ENCODE measurements at places on chromosomes 4 and X.

DNA sequence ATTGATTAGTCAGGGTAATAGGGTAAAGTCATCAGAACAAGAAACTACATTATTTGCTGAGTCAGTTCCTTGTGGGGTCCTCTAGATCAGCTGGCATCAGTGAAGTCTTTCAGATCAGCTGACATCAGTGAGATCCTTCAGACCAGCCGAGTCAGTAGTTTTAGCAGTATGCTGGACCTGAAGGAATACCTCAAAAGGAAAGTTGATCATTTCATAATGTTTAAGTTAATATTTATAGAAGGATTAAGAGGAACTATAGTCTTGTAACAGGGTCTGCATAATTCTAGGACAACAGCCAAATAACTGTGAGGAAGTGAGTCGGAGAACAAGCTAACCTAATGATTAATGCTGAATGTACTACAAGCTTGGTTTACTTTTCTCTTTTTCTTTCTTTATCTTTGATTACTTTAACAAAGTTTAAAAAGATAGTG is 958 bp upstream of the UGT2B7 start:
- no peak for DNase-seq

DNA sequence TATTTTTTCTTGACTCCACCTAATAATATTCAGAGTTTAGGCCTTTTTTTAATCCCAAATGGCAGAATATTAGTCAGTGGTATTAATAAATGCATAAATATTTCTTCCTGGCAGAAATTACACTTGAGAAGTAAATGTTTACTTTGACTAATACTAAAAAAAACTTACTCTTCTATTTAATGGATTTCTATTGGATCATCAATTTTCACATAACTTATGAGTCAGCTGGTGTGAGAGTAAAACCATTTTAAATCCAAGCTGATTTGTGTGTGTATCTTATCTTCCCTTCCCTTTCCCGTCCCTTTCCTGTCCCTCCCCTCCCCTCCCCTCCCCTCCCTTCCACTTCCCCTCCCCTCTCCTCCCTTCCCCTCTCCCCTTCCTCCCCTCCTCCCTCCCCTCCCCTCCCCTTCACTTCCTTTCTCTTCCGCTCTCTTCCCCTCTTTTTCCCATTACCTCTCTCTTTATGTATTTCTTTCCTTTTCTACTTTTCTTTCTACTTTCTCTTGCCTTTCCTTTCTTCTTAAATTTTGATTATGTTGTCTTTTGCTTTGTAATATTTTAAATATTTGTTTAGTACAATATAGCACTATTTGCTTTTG is 630.1 kb upstream of the EPHA5 start:
- no peak for DNase-seq

GRCh38 chr4:184729946-184730345 is 4.0 kb downstream of the CENPU start:
- no peak for DNase-seq

GRCh38 chr4:55442541-55442940 is 46.8 kb downstream of the TMEM165 start:
- DNase-seq: no peak
